ENCODE measurements at places on chromosomes 3 and 15.

- DNase-seq: no peak
These were observed 1.6 kb upstream of the IDH3A start for GRCh38 chr15:78147566-78147965.

- DNase-seq: no peak
These were observed 11.2 kb downstream of the RPL32 start for GRCh38 chr3:12829886-12830784.

- DNase-seq: no peak
These were observed 20.3 kb upstream of the MAP3K13 start for GRCh38 chr3:185342459-185343174.

DNA sequence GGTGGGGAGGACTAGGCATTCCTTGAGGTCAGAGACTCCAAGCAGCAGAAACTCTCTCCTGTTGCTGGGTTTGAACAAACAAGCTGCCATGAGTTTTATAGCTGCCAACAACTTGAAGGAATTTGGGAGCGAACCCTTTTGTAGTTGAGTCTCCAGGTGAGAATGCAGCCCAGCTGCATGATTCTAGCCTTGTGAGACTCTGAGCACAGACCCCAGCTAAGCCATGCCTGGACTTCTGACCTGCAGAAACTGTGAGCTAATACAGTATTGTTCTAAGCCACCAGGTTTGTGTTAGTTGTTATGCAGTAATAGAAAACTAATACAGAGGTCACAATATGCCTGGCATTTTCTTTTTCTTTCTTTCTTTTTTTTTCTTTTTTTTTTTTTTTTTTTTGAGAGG is 6.2 kb upstream of the TASOR start:
- DNase-seq: no peak

DNA sequence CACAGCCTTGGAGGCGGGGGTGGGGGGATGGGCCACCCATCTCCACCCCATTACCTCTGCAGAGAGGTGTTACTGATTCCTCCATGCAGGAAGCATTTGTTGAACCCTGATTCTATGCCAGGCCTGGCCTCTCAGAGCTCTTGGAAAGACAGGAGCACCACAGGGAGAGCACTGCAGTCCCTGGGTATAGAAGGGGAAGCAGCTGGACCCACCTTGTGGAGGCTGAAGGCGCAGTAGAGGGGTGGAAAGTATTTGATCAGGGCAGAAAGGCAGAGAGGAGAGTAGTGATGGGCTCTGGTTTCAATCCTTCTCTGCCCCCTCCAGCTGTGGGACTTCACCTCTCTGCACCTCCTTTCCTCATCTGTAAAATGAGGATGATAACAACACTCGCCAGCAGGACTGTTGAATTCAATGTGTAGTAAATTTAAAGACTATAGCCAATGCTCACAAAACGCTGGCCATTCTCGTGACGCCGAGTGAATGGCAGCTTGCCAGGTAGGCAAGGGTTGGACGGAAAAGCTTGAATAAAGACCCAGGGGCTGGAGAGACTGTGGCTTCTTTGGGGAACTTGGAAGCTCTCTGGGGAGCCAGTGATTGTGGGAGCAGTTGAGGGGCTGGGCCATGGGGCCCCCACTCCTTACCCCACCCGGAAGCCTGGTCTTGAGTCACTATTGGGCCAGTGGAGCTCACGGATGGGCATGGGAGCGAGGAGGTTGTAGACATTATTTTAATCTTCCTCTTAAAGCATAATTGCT is 8.0 kb upstream of the CCDC33 start:
- DNase-seq: peak; percentile 62

GRCh38 chr3:12343047-12343501 is 54.2 kb downstream of the PPARG start:
- DNase-seq: peak; percentile 37

GRCh38 chr3:145145461-145145860 is 1015.5 kb downstream of the PLOD2 start:
- DNase-seq: no peak

GRCh38 chr3:124587053-124587408 is 143.2 kb upstream of the UMPS start:
- peak; percentile 71 for DNase-seq

DNA sequence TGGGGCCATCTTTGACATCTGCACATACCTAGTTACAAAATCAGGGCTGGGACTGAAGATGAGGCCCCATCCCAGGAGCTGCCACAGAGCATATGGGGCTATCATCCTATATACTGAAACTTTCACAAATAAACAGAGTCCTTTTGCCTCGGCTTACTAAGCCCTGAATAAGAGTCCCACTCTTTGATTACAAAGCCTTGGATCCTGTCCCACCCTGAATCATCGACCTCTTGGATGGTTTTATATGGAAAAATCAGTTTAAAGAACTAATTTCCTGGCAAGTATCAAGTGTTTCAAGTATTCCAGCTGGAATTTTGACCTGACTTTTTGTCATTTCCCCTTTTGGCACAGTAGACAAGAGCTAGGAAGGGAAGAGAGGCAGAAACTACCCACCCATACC is 331.3 kb upstream of the FRG2C start:
- peak; percentile 64 for DNase-seq

- DNase-seq: peak; percentile 40
These were observed 23.0 kb upstream of the ANP32A start for GRCh38 chr15:68843425-68844311.

- DNase-seq: no peak
These were observed 64.3 kb downstream of the RASA2 start for GRCh38 chr3:141550926-141551665.

GRCh38 chr3:175127075-175127662 is 268.0 kb downstream of the NAALADL2 start:
- no peak for DNase-seq

- DNase-seq: peak; percentile 30
These were observed 23.1 kb downstream of the SLC30A4 start for GRCh38 chr15:45499426-45499825.

GRCh38 chr3:13164893-13165492 is 91.8 kb upstream of the IQSEC1 start:
- no peak for DNase-seq

- peak; percentile 79 for DNase-seq
These were observed 121.2 kb downstream of the TLE3 start for GRCh38 chr15:69976366-69976994.

DNA sequence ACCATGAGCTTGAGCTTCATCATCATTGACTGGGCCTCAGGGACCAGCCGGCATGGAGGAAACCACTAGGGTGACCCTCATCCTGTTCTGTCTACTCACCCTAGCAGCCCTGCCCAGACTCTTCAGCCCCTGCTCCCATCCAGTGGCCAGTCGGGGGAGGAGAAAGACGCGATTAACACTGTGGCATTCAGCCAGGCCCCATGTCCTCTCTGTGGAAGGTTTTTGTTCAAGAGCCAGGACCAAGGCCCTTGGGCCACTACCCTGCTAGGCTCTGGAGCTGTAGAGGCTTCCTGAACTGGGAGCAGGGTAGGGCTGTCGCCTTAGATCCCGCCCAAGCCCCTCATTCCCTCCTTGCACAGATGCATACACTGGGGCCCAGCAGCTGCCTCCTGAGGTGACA is 15.0 kb downstream of the SLC38A3 start:
- no peak for DNase-seq

DNA sequence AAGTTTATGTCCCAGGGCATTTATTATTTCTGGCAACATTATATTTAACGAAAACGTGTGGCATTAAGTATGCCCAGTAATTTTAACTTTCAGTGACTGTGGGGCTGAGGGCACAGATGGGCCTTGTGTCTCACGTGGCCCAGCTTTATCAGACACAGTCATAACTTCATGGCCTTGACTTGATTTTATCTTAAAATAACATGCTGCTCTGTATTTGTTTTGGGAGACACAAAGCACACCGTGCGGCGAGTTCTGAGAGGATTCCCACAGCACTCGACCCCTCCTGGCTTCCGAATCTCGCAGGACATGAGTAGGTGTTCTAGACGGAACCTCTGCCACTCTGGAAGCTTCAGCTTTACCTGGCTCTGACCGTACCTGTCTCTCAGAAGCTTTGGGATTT is 180.8 kb downstream of the ADAMTS17 start:
- DNase-seq: no peak

GRCh38 chr15:40323239-40323952 is at the start of gene INAFM2:
TSS of gene INAFM2 (plus strand) at chr15:40323692. CDS start at chr15:40324056, 364 bp downstream.
- DNase-seq: peak; percentile 99

- peak; percentile 16 for DNase-seq
These were observed 1.0 kb upstream of the ARIH1 start for GRCh38 chr15:72472992-72473610.

- peak; percentile 73 for DNase-seq
These were observed 28.8 kb downstream of the TMED3 start for GRCh38 chr15:79339588-79340314.

DNA sequence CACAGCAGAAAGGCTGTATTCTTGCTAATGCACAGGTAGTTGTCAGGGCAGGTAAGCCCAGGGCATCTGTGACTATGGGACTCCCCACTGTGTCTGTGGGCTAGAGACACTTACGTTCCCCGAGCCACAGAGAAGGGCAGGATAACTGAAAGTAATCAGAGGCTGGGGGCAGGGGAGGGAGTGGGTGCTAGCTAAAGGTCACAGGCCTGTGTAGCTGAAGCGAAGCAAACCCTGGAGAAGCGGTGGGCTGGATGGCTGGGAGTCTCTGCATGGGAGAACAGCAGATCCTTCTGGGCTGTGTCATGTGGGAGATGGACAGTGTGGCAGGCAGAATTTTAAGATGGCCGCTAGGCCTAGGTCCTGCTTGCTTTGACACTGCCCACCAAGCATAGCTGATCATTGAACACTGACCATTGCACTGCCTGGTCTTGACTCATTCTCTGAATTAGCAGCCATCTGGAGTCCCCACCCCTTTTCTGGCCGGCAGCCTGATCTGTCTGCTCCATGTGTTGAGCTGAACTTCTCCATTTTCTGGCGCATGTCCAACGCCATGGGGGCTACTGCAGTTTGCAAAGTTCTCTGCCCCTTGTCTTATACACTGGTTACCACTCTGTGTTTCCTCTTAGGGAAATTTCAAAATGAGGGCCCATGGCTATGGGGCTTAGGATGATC is 110.0 kb downstream of the DGKG start:
- no peak for DNase-seq

- no peak for DNase-seq
These were observed 1008.8 kb downstream of the ROBO2 start for GRCh38 chr3:78048698-78049097.

- DNase-seq: peak; percentile 77
These were observed 540 bp downstream of the CCDC80 start for GRCh38 chr3:112640276-112640929.

Data from astrocyte of the hippocampus (primary cell).